ENCODE measurements at places on chromosomes 7 and 10. TPM values are rescaled to one million over a fixed set of nuclear protein-coding genes. Genes with fewer than 3 reads are reported as not detected.

- H3K4me3 ChIP-seq = no peak overlapping the region
- H3K27me3 ChIP-seq = no peaks in the 10 kb centered on the region
- no peak overlapping the region for H3K27ac ChIP-seq
- DNase-seq = no peak
Observed at GRCh38 chr7:122803323-122803722, 82.9 kb downstream of the CADPS2 start.

- no peak overlapping the region for H3K4me3 ChIP-seq
- no peak for DNase-seq
Observed at GRCh38 chr7:47536661-47537611, 45.0 kb downstream of the TNS3 start.

GRCh38 chr10:110864662-110865140 is 7.0 kb upstream of the PDCD4 start:
- H3K27ac ChIP-seq = peak overlapping the region; percentile 98
- DNase-seq = peak; percentile 86
- no peak overlapping the region for H3K4me3 ChIP-seq
- peaks cover 99% of the 10 kb centered on the region for H3K4me1 ChIP-seq

DNA sequence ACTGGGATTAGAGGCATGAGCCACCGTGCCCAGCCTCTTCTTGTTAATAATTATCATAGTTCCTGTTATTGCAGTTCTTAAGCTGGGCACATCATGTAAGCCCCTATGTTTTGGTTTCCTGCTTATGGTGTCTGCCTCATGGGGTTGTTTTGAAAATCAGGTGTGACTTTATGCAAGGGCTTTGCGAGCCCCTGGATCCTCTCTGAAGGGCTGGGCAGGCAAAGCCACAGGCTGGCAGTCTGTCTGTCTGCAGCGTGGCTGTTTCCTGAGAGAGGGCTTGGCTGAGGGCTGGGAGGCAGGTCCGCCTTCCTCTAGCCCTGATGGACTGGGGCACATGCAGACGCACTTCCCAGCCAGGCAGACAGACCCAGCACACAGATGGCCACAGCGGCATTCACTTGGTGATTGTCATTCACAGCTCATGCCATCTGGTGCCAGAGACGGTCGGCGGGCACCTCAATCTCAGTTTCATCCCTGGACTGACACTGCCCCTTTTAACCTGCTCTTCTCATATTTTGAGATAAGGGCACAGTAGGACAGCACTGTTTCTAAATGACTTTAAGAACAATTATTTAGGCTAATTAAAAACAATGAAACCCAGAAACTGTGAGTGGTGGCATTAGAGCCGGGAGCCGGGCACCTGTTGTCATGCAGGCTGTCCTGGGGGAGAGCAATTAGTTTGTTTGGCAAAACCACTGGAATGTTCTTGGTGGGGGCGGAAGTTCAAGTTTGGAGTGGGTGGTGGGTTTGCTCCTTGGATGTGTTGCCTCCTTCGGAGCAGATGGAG is 35.5 kb downstream of the RBM20 start:
- H3K27me3 ChIP-seq = no peaks in the 10 kb centered on the region
- H3K4me1 ChIP-seq = no peaks in the 10 kb centered on the region
- H3K36me3 ChIP-seq = no peaks in the 10 kb centered on the region
- DNase-seq = no peak

DNA sequence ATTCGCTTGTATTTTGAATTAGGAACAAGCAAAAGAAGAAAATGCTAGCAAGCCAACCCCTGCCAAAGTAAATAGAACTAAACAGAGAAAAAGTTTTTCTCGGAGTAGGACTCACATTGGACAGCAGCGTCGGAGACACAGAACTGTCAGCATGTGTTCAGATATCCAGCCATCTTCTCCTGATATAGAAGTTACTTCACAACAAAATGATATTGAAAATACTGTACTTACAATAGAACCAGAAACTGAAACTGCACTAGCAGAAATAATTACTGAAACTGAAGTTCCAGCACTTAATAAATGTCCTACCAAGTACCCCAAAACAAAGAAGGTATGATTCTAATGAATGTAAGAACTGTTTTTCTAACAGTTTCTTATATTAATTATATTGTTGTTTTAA is 87.9 kb downstream of the KMT2E start:
- DNase-seq = no peak
- H3K36me3 ChIP-seq = peaks cover 30% of the 10 kb centered on the region
- H3K27ac ChIP-seq = no peak overlapping the region
- no peak overlapping the region for H3K4me3 ChIP-seq
- H3K4me1 ChIP-seq = peaks cover 25% of the 10 kb centered on the region

- H3K27ac ChIP-seq = no peak overlapping the region
- no peaks in the 10 kb centered on the region for H3K27me3 ChIP-seq
- H3K4me3 ChIP-seq = no peak overlapping the region
- H3K36me3 ChIP-seq = no peaks in the 10 kb centered on the region
- H3K4me1 ChIP-seq = no peaks in the 10 kb centered on the region
Observed at GRCh38 chr10:21022821-21023220, 125.7 kb upstream of the NEBL start.

- no peak overlapping the region for H3K27ac ChIP-seq
- no peak overlapping the region for H3K4me3 ChIP-seq
- no peak for DNase-seq
- no peaks in the 10 kb centered on the region for H3K36me3 ChIP-seq
Observed at GRCh38 chr10:8171008-8171407, 116.5 kb downstream of the GATA3 start.

DNA sequence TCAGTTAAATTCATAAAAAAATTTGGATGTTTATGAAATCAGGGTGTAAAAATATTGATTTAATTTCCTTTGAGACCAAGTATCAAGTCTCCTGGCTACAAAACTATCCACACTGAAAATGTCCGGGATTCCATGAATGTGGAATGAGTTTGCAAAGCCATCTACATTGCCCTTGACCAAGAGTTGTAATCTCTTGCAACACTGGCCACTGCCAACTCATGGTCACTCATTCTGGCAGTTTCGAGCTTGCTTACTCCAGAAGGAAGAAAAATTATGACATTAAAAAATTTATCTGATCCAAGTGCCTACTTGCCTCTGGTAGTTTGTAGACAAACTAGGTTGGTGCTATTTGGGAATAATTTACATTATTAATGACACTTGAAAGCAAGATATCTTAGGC is 84.2 kb downstream of the NPY start:
- H3K27me3 ChIP-seq = no peaks in the 10 kb centered on the region
- no peak overlapping the region for H3K4me3 ChIP-seq
- no peaks in the 10 kb centered on the region for H3K36me3 ChIP-seq

GRCh38 chr7:131400681-131401176 is 73.1 kb downstream of the MKLN1 start:
- H3K36me3 ChIP-seq = no peaks in the 10 kb centered on the region
- no peak overlapping the region for H3K4me3 ChIP-seq
- H3K27ac ChIP-seq = no peak overlapping the region
- no peaks in the 10 kb centered on the region for H3K27me3 ChIP-seq
- no peaks in the 10 kb centered on the region for H3K4me1 ChIP-seq

DNA sequence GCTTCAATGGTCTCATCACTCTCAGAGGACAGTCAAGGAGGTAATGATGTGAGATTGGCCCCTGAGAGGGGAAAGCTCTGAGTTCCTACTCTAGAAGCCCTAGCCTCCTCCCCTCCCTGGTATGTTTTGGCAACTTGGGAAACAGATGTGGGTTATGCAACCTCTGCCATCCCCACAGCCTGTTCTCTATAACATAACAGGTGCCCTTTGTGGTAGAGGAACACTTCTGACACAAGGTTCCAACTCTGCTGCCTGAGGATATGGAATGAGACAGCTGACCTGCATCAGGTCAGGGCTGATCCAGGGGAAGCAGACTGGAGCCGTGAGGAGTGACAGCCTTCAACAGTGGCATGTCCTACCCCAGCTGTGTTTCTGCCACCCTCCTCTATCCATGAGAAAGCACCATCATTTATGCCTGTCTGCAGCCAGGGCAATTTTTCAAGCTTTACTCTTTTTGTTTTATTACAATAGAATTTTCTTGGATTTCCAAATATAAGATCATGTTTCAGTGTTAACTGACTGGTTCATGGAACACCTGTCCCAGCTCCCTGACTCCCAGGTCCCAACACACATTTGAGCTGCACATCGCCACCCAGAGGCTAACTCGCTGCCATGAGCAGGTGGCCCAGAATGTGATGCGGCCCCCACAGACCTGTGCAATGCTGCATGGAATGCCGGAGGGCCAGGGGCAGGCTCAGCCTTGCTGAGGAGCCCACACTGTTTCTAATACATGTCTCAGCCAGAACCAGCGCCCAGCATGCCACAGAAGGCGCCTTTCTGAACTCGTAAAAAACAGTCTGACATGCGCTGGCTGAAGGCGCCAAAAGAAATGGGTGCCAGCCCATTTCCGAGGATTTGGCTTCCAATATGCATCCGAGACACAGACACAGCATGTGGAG is 124.8 kb upstream of the CHST15 start:
- H3K36me3 ChIP-seq = no peaks in the 10 kb centered on the region
- H3K27ac ChIP-seq = no peak overlapping the region
- H3K4me1 ChIP-seq = no peaks in the 10 kb centered on the region
- H3K4me3 ChIP-seq = no peak overlapping the region
- DNase-seq = no peak

DNA sequence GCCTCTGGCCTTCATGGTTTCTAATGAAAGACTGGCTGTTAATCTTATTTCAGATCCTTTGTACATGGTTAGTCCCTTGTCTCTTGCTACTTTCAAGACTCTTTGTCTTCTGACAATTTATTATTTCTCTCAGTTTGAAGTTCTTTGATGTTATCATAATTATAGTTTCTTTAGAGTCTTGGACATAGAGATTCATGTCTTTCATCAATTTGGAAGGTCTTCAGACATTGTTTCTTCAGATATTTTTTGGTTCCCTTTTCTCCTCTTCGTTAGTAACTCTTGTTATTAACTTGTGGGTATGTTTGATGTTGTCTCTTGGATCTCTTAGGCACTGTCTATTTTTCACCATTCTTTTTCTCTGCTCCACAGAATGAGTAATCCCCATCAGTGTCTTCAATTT is 8.7 kb downstream of the ZNF37A start:
- H3K27ac ChIP-seq = no peak overlapping the region
- no peaks in the 10 kb centered on the region for H3K27me3 ChIP-seq
- DNase-seq = no peak
- no peaks in the 10 kb centered on the region for H3K4me1 ChIP-seq
- H3K36me3 ChIP-seq = peaks cover 11% of the 10 kb centered on the region

DNA sequence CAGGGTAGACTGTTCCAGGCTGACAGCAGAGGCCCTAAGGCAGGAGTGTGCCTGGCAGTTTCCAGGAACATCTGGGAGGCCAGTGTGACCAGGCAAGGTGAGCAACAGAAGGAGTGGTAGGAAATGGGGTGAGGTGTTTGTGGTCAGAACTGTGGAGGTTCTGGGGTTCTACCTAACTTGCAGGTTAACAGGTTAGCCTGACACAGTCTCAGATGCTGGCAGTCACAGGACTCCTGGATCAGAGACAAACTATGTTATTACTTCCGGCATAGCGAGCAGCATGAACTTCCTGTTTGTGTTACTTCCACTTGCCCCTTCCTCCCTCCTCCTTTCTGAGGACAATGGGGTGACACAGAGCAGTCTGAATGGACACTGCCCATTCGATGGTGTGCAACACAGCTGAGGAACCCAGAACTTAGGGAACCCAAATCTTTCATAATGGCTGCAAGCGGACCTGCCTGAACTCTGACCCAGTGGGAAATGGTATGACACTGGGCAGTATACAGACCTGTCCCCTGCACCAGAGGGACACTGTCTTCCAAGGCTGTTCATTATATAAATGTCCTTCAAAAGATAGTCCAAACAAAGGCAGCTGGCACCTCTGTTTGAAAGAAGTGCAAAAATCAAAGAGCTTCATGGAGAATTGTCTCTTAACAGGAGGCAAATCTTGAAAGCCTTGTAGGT is 3.9 kb upstream of the SAR1A start:
- peaks cover 37% of the 10 kb centered on the region for H3K4me1 ChIP-seq
- no peak overlapping the region for H3K4me3 ChIP-seq
- peak; percentile 50 for DNase-seq
- H3K36me3 ChIP-seq = no peaks in the 10 kb centered on the region
- H3K27ac ChIP-seq = peak overlapping the region; percentile 41

DNA sequence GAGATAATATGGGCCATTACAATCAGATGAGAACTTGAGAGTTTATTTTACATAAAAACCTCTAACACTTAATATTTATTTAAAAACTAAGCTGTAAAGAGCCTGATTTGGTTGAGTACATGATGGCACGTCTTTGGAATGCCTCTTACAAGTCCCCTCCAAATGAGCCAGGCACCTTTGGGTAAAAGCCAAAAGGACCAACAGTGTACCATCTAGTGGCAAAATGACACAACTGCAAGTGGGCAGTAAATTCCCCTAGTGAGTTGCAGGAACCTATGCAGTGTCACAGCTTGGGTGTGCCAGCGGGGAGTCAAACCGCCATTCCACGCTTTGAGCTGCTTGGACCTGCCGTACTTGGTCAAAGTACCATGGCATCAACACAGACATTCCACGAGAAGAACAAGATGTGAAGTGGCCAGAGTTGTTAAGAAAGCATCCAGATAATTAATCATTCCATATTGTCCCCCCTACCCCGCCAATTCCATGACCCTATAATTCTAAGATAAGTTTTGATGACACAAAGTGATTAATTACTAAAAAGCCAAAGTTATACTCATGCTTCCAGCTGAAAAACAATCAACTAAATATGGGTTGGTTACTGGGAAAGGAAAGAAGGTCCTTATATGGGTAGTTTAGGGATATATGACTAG is 115.2 kb downstream of the SORBS1 start:
- no peaks in the 10 kb centered on the region for H3K36me3 ChIP-seq
- H3K27me3 ChIP-seq = no peaks in the 10 kb centered on the region
- H3K4me1 ChIP-seq = no peaks in the 10 kb centered on the region
- no peak overlapping the region for H3K27ac ChIP-seq

GRCh38 chr7:30450240-30450982 is 28.2 kb downstream of the NOD1 start:
- H3K27me3 ChIP-seq = no peaks in the 10 kb centered on the region
- H3K4me1 ChIP-seq = peaks cover 6% of the 10 kb centered on the region
- no peak overlapping the region for H3K4me3 ChIP-seq
- H3K36me3 ChIP-seq = peaks cover 38% of the 10 kb centered on the region

DNA sequence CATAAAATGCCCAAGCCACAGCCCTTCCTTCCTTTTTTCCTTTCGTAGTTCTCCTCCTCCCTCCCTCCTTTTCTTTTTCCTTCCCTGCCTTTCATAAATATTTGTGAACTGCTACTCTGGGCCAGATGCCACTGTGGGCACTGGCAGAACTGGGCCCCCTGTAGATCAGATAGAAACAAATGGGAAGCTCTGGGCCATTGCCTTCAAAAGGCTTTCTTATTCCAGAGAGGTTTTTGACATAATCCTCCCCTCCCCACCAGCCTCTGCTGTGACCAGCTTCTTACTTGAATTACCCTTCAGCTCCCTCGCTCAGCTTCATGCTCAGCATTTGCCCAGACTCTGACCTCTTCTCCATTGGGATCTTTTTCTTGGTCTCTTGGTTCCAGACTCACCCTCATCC is 886.8 kb downstream of the LRMDA start:
- H3K27ac ChIP-seq = no peak overlapping the region
- no peak overlapping the region for H3K4me3 ChIP-seq
- no peak for DNase-seq
- H3K36me3 ChIP-seq = no peaks in the 10 kb centered on the region
- no peaks in the 10 kb centered on the region for H3K4me1 ChIP-seq

Gene INPP5F
- 10.6 TPM for total RNA-seq

Gene C10orf53
- total RNA-seq = not detected

Gene DKK1
- not detected for total RNA-seq

Gene MMRN2
- total RNA-seq = 0.20 TPM

Gene ATRNL1
- not detected for total RNA-seq

Data from CD4-positive, alpha-beta memory T cell (primary cell).